C1 segment of cervical spinal cord (tissue), 14 donors: ENCODE measurements at places on chromosomes 3 and 15.

GRCh38 chr15:51619331-51620035, 3.1 kb downstream of the DMXL2 start:
- DNase-seq = no peak

GRCh38 chr15:98865397-98866339, 141.9 kb downstream of the PGPEP1L start:
- no peak for DNase-seq

- DNase-seq = no peak
These were observed 35.1 kb downstream of the P2RY1 start for GRCh38 chr3:152870027-152870426.

- DNase-seq = no peak
These were observed 20.5 kb downstream of the CPN2 start for GRCh38 chr3:194330579-194330978.

- DNase-seq = no peak
These were observed 34.1 kb downstream of the ABTB1 start for GRCh38 chr3:127706785-127707351.

DNA sequence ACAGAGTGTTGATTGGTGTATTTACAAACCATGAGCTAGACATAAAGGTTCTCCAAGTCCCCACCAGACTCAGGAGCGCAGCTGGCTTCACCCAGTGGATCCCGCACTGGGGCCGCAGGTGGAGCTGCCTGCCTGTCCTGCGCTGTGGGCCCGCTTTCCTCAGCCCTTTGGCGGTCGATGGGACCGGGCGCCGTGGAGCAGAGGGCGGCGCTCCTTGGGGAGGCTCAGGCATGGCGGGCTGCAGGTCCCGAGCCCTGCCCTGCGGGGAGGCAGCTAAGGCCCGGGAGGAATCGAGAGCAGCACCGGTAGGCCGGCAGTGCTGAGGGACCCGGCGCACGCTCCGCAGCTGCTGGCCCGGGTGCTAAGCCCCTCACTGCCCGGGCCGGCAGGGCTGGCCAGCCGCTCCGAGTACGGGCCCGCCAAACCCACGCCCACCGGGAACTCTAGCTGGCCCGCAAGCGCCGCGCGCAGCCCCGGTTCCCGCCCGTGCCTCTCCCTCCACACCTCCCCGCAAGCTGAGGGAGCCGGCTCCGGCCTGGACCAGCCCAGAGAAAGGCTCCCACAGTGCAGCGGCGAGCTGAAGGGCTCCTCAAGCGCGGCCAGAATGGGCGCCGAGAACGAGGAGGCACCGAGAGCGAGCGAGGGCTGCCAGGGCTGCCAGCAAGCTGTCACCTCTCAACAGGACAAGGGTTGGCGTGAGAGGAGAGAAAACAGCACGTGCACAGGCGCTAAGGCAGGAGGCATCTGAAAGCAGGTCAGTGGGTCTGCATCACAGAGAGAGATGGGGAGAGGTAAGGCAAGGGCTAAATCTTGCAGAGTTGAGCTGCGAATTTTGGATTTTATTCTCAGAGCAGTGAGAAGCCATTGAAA, 5.9 kb upstream of the EPB42 start:
- no peak for DNase-seq

GRCh38 chr3:160643994-160644393, 33.0 kb upstream of the ARL14 start:
- no peak for DNase-seq

- no peak for DNase-seq
These were observed 71.6 kb downstream of the ADCY5 start for GRCh38 chr3:123377243-123377740.
